ENCODE measurements at places on chromosomes 5 and 9. TPM values are rescaled to one million over a fixed set of nuclear protein-coding genes. Genes with fewer than 3 reads are reported as not detected.

DNA sequence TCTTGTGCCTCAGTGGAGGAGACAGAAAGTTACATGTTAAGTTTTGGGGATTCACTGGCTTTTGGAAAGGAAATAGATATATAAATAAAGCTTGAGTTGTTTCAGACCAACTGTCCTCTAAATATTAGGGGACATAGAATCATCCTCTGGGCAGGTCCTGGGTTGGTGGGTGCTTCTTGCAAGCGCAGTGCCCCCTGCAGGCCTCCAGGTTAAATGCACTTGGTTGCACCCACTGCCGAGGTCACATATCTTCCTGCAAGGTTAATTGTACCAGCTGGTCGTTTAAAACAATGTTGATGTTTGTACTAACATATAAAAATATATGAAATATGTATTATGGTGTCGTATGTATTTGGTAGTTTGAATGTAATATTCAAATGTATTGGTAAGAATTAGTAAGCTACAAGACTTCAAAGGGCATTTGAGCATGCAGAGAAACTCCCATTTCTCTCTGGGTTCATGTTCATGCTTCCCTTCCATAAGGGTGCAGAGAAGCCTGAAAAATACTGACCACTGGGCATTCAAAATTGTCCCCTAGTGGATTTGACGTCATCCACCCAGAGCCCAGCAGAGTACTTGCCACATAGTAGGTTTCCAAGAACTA is 87.0 kb downstream of the ZNF618 start:
- no peak for DNase-seq

- no peak for DNase-seq
Observed at GRCh38 chr5:93990504-93991070, 249.2 kb upstream of the POU5F2 start.

DNA sequence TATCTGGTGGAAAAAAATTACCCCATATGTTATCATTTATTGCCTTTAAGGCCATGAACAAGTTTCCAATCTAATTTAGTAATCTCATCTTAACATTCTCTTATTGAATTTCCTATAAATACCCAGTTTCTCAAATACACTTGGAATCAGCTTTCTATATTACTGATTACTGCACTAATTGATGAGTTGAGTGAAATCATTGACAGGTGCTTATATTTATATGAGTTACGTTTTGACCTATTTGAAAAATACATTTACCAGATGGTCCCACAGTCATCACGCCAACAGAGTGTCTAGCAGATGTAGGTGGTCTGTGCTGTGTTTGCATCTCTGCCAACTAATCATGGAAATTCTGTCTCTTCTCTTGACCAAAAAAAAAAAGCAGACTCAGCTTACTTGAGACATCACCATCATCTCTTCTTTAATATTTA is 307.3 kb upstream of the NREP start:
- no peak for DNase-seq

Gene TAF1L
- 0.09 TPM for polyA plus RNA-seq

Gene SHC3
- 3.0 TPM for polyA plus RNA-seq

DNA sequence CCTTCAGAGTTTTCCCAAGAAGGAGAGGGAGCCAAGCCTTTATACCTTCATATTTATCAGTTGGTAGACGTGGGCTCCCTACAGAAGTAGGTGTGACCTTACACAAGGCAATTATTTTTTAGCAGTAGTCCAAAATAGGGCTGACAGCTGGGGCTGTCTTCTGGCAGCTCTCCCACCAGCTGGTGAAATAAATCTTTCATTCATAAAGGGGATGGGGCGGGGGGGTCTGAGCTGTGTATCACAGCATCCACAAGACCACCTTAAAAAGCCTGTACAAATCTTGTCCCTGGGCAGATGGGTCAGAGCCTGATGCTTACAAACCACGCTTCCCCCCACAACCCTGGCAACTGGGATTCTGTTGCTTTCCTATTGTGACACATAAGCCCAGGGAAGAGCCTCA is 19.7 kb downstream of the CSF2 start:
- DNase-seq: no peak

DNA sequence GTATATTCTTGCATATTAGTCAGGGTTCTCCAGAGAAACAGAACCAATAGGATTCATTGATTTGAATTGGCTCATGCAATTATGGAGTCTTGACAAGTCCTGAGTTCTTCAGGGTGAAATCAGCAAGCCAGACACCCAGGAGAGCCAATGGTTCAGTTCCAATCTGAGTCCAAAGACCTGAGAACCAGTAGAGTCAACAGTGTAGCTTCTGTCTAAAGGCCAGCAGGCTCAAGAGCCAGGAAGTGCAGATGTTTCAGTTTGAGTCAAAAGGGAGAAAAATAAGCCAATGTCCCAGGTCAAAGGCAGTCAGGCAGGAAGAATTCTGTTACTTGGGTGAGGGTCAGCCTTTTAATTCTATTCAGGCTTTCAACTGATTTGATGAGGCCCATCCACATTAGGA is 37.8 kb upstream of the ANKRD34B start:
- no peak for DNase-seq

GRCh38 chr5:75509956-75510355 is 1.5 kb downstream of the CERT1 start:
- no peak for DNase-seq

- no peak for DNase-seq
Observed at GRCh38 chr5:19733612-19734495, 254.1 kb downstream of the CDH18 start.
